Lung (tissue), 17 donors: ENCODE measurements at places on chromosomes 11 and 22.

DNA sequence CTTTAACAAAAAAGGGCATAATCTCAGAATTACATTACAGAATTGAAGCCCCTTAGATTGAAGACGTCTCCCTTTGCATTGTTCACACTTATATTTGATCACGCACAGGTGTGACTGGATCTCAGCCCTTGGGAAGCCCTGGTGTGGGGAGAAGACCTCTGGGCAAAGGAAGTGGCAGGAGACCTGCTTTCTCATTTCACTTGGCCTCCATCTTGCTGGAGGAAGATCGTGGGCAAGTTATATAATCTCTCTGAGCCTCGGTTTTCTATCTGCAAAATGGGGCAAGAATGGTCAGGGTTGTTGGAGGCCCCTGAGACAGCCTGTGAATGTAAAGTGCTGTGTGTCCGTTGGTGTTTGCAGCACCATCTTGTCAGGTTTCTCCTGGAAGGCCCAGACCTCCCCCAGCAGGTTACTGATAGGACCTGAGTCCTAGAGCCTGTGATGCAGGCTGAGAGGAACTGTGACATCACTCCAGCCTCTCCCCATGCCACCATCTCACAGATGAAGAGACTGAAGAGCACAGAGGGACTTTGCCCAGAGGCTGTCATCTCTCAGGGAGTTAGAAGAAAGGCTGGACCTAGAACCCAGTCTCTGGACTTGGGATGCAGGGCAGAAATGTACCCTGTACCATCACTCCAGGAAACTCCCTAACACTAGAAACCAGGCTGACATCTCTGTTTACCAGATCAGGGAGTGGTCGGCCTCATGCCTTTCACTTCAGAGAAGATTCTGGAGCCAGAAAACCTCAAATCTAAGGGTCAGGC, 1.1 kb upstream of the APOA1 start:
- DNase-seq = no peak

- DNase-seq = peak; percentile 82
Measured at GRCh38 chr11:62560566-62561103, 13.1 kb downstream of the EEF1G start.

DNA sequence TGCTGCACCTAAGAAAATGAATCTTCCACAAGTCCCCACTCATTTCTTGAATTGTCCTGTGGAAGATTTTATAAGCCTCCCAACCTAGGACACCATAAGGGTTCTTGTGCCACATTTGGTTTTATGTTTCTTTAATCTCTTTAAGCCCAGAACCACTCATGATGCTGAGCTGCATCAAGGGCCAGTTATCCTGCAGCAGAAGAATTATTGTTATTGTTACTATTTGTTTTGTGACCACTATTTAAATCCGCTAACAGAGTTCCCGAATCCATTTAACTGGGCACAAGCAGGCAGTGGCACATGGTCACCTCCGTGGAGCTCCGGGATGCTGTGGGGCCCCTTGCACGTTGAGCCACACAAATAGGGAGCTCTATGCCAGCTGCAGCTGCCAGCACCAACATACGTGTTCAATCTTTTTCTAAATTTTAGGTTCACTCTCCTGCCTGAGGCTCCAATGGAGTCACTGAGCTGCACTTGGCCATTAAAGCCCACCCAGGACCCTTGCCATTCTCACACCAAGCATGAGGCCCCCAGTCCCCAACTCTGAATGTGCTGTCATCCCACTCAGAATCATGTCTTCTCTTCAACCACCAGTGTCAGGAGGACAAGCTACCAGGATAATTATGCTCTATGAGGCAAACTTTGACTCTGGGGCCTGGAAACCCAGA, 60.6 kb downstream of the DGCR2 start:
- DNase-seq = no peak

DNA sequence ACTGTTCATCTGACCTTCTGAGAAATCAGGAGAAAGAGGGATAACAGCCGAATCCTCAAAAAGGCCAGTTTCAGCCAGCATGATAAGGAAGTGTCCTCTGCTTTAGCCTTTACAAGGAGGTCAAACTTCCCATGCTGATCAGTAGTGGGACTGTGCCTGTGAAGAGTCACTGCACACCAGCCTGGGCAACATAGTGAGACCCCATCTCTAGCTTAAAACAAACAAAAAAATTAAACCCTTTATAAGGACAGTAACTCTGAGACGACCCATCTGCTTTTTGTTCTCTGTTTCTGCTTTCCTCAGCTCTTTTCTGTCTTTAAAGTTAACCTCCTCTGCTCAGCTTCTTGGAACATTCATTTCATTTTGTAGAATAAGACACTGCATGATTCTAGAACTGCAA, 49.7 kb downstream of the SCGB1A1 start:
- DNase-seq = no peak

DNA sequence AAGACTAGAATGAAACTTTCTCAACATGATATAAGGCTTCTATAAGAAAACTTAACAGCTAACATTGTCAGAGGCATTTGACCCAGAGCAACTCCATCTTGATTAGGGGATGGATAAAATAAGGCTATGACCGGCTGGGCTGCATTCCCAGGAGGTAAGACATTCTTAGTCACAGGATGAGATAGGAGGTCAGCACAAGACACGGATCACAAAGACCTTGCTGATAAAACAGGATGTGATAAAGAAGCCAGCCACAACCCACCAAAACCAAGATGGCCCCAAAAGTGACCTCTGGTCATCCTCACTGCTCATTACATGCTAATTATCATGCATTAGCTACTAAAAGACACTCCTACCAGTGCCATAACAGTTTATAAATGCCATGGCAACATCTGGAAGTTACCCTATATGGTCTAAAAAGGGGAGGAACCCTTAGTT, 135.2 kb downstream of the TTC28 start:
- DNase-seq = no peak

- DNase-seq = peak; percentile 77
Measured at GRCh38 chr11:125256541-125257189, 92.1 kb downstream of the PKNOX2 start.

DNA sequence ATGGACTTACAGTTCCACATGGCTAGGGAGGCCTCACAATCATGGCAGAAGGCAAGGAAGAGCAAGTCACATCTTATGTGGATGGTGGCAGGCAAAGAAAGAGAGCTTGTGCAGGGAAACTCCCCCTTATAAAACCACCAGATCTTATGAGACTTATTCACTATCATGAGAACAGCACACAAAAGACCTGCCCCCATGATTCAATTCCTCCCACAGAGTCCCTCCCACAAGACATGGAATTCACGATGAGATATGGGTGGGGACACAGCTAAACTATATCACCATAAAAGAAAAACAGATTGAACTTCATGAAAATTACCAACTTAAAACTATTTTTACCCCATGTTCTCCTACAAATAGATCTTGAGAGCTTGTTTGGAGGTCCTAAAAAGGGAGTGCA, 19.6 kb downstream of the ENTHD1 start:
- no peak for DNase-seq

- DNase-seq = no peak
Measured at GRCh38 chr22:27135031-27135981, 477.9 kb downstream of the MIAT start.

DNA sequence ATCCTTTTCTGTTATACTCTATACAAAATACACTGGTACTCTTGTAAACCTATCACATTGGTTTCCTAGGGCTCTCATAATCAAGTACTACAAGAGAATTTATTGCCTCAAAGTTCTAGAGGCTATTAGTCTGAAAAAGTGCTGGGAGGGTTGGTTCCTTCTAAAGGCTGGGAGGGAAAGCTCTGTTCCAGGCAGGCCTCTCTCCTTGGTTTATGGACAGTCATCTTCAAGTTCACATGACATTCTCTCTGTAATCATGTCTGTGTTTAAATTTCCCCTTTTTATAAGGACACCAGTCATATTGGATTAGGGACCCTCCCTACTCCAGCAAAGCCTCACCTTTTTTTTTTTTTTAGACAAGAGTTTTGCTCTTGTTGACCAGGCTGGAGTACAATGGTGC, 9.1 kb downstream of the SLC36A4 start:
- DNase-seq = no peak

DNA sequence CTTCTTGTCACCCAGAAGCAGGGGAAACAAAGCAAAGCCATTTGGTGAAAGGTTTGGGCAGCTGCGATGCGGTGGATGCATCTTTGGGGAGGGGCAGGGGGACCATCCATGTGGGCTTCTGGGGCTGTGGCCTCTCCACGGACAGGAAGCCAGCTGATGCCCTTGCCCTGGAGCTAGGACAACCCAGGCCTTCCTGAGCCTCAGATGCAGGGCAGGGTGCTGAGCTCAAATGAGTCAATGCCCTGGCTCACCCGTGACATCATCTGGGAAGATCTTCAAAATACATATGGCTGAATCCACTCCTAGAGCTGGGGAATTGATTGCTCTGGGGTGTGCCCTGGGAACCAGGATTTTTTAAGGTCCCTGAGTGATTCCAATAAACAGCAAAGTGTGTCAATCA, 1418.2 kb downstream of the TBC1D22A start:
- DNase-seq = no peak

DNA sequence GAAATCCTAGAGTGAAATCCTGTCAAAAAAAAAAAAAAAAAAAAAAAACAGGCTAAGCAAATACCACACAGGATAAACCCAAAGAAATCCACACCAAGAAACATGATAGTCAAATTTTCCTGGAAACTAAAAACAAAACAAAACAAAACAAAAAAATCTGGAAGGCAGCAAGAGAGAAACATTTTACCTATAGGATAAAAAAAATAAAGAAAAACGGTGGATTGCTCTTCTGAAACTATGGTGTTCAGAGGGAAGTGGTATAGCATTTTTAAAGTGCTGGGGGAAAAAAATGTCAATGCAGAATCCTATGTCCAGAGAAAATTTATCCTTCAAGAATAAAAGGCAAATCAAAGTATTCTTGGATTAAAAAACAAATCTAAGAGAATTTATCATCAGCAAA, 41.6 kb upstream of the CBX7 start:
- no peak for DNase-seq

DNA sequence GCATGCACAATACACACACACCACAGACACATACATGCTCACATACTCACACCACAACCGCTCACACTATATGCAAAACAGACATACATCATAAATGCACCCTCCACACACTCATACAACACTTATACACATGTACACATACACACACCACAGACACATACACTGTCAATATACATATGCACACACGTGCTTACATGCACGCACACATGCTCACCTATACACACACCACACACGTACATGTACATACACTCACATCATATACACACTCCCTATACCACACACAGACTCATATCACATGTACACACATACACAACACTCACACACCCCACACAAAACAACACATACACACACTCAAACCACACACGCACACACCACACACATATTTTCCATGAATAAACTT, 885.3 kb downstream of the TBC1D22A start:
- no peak for DNase-seq

DNA sequence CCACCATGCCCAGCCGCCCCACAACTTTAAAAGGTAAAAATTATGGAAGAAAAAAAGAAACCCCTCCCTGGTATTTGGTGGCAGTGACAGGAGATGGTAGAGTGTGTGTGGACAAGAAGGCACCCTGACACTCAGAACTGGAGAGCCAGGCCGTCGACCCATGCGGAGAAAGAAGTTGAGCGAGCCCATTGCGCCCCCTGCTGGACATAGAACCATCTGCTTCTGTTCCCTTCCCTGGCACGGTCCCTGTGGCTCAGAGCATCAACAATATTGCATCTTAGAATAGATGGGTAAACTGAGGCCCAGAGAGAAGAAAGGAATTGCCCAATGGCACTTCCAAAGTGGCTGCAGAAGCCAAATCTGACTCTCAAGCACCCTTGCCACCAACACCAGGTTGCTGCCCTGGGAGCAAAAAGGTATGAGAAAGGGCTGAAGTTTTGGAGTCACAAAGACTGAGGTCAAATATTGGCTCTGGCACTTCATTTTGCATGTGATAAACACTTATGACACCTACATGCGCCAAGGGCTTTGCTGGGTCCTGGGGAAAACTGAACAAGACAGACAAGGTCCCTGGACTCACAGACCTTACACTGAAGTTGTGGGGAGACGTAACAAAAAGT, 8.6 kb downstream of the MRPL11 start:
- DNase-seq = peak; percentile 68

DNA sequence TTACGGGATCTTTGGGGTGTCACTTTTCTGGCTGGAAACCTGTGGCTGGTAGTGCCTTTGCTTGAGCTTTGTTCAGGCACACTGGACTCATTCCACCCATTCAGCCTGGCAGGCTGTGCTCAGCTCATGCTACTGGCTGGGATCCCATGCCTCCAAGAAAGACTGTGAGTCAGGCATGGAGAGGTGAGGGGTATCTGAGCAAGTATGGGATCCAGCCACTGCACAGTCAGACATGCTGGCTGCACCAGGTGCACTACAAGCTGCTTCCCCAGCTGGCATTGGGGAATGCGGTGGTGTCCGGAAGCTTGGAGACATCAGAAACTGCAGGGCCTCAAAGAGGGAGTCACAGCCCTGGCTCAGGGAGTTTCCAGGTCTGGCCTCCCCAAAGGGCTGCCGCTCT, 12.0 kb upstream of the MED17 start:
- DNase-seq = no peak

DNA sequence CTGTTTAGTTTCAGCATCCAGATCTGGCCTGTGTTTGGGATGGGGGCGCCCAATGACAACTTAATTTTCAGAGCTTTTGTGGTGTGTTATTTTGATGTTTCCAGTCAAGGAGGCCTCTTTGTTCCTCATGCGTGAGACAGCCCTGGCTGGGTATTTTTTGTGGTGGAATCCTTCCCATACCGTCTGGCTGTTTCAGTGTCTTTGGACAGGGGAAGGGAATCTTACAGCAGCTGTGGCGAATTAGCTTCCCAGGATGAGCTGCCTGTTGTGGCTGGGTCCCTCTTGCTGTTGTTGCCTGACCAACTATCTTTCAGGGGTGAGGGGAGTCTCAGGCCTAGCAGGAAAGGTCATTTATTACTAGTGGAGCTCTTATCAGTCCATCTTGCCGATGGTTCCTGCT, 138.8 kb downstream of the ARHGAP20 start:
- no peak for DNase-seq

- peak; percentile 20 for DNase-seq
Measured at GRCh38 chr22:19016081-19016766, 80.1 kb upstream of the PRODH start.

- DNase-seq = no peak
Measured at GRCh38 chr11:34616086-34616485, 4.8 kb upstream of the EHF start.

DNA sequence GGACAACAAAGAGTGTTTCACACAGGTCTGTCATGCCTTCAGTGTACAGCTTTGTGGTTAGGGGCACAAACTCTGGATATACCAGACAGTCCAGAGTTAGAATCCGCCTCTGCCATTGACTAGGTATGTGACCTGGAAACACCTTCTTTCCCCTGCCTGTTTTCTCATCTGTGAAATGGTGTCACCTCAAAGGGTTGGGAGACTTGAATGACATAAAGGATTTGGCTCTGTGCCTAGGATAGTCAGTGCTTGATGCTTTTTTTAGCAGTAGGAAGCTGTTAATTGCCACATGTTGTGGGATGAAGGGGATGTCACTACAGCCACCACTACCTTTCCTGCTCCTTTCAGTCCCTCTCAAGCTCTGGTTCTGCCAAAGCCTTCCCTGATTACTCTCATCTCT, 17.4 kb upstream of the LRRC55 start:
- DNase-seq = peak; percentile 24

GRCh38 chr11:17165247-17165890, 42.4 kb downstream of the PIK3C2A start:
- no peak for DNase-seq

GRCh38 chr22:27647540-27647939, 154.0 kb downstream of the MN1 start:
- DNase-seq = no peak
